ENCODE measurements at places on chromosomes 1 and 21.

- no peak for DNase-seq
Measured at GRCh38 chr1:194570476-194570875, 1384.1 kb upstream of the B3GALT2 start.

- no peak for DNase-seq
Measured at GRCh38 chr1:177585302-177586220, 384.3 kb downstream of the SEC16B start.

DNA sequence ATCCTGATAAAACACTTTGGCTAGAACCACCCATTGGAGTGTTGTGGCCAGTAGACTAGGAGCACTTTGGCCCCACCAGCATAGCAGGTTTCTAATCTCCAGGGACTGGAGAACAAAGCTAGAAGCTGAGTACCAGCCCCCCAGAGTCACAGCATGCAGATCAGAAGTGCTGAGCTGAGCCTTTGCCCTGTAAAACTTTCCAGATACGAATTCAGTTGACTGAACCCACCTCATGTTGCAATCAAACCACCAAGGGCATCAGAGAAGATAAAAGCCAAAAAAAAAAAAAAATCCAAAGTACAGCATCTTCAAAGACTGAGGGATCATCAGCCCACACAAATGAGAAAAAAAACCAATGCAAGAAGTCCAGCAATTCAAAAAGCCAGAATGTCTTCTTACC lies 8.7 kb upstream of the CD53 start:
- no peak for DNase-seq

DNA sequence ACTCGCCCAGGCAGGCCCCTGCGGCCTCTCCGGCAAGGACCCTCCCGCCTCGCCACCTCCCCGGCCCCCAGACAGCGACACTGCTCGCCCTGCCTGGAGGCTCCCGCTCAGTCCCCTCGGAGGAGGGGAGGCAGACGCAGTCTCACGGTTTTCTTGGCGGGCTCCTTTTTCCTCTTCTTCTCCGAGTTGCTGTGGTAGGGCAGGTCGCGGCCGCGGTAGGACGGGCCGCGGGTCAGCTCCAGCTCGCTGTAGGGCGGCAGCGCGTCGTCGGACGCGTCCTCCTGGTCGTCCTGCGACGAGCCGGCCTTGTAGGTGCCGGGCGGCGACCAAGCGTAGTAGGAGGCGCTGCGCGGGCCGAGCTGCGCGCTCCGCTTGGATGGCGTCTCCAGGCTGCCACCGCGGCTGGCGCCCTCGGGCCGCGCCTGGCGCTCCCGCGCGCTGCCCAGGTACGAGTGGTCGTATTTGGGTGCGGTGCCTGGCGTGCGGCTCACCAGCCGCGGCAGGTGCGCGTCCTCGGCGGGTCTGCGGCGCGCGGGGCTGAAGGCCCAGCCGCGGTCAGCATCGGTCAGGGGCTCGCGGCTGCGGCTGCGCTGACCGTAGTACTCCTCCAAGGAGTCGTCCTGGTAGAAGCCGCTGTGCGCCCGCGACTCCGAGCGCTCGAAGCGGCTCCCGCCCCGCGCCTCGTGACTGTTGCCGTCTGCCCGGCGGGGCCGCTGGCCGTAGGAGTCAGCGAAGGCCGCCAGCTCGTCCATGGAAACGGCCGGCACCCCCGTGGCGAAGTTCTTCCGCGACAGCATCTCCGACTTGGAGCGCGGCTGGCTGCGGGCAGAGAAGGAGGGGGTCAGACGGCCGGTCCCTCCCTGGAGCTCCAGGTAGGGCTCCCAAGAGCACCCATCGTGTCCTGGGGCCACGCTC lies 44.8 kb upstream of the TADA1 start:
- no peak for DNase-seq

GRCh38 chr1:29197590-29197924 lies 15.9 kb upstream of the SRSF4 start:
- DNase-seq = no peak

DNA sequence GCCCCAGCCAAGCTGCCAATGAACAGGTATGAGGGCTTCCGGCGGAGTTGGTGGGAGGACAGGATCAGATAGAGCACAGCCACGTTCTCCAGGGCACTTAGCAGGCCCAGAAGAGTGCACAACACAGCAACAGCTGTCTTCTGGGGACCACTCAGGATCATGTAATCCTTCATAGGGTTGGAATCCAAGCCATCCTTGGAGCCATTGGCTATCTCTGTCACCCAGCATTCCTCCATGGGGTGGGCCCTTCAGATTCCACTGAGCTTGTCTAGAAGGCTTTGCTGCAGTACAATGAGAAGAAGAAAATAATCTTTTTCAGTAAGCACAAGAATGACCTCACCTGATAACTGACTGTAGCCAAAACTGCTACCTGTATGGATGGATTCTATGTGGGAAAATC lies 7.3 kb upstream of the FUCA1 start:
- no peak for DNase-seq

DNA sequence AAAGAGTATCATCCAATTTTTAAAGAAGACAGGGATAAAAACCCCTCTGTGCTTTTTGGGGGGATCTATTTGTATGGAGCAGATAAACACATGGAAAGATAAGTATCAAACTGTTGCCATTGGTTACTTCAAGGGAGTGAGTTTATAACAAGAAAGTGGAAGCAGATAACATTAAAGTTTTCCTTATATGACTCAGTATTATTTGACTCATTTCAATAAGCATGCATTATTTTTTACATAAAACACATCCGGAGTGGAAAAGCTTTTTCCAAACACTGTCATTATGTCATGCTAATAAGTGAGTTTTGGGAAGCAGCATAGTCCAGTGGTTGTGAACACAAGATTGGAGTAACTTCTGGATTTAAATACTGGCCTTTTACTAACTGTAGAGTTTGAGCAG lies 452.2 kb downstream of the LTN1 start:
- no peak for DNase-seq

DNA sequence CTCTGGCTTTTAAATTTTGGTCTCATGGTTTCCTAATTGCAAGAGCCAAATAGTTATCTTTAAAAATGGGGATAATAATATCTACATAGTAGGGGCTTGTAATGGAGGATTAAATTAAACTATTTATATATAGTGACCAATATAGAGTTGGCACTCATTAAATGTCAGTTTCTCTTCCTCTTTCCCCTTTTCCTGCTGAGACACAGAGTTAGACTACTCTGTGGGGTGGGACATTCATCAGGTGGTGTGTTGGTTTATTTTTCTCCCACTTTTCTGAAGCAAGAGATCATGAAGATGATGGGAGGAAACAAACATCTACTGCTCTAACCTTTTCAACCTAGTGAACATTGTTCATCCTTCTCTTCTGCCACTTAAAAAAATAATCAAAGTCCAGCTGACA lies 17.3 kb upstream of the RAP1A start:
- no peak for DNase-seq

DNA sequence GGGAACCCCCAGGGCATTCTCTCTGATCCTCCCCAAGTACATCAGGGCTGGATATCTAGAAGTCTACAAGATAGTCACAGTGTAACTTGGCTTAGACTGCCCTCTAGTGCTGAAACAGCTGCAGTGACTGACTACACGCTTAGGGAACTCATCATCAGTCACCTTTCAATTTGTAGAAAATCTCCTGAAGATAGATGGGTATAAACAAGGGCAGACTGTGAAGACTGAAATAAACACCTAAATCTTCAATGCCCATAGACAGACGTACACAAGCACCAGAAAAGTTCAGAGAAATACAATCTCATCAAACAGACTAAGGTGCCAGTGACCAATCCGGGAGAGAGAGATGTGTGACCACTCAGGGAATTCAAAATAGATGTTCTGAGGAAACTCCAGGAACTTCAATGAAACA lies 46.6 kb downstream of the PACC1 start:
- DNase-seq = no peak

DNA sequence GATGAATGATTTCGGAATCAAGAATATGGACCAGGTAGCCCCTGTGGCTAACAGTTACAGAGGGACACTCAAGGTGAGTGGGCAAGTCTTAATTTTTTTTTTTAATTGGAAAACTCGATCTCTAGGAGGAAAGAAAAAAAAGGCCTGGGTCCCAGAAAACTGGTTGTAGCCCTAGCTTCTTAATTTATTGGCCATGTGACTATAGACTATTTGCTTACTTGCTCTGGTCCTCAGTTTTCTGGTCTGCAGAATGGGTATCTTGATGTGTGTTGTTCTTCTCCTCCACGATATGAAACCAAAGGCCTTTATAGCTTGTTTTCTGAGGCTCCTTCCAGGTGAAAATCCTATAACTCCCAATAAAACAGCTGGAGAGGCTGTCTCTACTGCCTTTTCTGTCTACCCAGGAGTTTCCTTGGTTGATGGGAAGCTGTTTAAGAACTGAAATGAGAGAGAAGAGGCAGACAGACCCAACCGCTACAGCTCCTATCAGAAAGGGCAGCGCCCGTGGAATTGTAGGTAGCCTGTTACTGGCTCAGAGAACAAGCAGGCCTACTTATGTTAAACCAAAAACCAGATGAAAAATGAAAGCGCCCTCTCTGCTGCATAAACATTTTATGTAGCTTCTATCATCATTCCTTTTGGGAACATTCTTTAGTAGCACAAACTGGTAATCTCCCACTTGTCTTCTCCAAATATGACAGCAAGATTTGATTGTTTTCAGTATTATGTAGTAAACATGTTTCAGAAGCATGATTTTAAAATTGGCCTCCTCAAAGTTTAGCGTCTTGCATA lies 4.5 kb downstream of the ETS2 start:
- no peak for DNase-seq

DNA sequence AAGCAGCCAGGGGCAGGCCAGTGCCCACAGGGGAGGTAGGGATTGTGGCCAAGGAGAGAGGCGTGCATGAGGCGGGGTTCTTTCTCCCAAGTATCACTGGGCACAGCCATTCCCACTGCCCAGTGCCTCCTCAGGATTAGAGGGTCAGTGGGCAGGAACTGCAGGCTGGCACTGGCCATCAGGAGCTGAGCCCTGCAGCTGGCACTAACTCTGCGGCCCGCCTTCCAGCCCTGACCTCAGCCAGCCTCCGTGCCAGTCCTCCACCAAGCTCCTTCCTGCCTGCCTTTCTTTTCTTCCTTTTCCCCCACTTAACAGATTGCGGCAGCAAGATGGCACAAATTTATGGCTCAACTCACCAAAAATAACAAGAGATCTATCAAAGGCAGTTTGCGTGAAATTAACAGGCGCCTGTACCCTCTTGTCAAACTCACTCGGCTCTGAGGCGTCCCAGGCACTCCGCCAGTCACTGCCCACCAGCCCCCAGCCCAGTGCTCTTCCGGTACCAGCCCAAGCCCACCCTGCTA lies 11.1 kb downstream of the ADGRB2 start:
- no peak for DNase-seq

DNA sequence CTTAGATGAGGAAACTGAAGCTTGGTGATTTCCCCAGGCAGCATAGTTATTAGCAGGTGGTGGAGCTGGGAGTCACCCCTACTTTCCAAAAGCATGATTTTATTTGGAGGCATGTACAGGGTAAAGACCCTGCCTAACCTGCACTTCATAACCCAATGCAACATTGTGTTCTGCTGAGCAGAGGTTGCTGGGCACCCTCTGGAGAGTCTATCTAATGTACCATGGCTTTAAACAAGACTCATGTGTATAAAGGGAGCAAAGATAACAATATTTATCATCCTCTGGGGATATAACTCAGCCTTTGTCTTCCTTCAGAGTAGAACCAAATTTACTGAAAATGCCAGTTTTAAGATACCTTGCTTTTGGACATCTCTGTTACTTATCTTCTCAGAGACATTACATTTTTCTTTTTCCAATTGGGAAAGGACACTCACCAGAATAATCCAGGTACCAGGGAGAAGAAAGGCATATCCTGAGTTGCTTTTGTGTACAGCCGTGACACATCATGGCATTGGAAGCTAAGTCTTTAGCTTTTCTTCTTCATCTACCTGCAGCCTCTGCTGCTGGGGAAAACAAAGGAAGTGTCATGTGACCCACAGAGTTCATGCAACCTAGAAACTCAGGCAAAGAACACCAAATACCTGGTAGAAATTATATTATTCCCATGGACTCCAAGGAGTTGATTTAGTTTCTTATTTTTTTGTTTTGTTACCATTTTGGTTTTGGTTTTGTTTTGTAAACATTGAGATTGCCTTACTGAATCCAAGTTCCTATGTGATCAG lies 39.6 kb downstream of the ELAVL4 start:
- no peak for DNase-seq

DNA sequence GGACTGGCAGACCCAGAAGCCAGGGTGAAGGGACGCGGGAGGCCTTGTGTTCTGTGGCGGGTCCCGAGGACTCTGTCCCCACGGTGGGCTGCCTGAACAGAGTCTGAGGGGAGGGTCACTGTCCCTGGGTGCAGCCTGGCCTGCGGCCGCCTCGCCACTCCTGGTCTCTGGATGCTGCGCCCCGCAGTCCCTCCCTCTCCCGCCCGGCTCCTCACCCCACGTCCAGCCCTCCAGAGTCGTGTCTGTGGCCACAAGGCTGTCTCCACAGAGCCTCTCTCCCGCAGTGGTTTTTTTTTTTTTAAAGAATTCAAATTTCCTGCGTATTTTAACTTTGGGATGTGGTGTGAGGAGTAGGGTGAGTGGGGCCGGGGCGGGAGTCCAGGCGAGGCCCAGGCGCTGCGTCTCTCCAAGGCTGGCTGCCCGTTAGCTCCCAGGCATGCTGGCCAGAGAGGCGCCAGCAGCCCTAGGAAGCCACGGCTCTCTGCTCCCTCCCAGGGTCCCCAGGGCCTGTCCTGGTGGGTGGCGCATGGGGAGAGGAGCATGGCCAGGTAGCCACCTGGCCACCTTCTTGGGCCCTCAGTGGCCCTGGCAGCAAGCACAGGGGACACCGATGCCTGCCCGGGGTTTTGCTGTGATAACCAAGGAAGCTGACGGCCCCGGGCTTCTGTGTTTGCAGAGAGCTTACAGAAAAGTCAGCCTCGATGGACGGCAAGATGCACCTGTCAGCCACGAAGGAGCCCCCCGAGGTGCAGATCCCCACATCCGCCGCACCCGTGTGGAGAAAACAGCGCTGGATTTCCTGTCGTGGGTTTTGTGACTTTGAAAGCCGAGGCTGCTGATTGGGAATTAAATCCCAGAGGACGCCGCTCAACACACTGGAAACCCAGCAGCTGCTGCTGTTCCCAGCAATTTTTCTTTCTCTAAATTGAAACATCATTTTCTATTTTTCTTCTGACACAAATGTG lies 72.8 kb downstream of the MORN1 start:
- no peak for DNase-seq

DNA sequence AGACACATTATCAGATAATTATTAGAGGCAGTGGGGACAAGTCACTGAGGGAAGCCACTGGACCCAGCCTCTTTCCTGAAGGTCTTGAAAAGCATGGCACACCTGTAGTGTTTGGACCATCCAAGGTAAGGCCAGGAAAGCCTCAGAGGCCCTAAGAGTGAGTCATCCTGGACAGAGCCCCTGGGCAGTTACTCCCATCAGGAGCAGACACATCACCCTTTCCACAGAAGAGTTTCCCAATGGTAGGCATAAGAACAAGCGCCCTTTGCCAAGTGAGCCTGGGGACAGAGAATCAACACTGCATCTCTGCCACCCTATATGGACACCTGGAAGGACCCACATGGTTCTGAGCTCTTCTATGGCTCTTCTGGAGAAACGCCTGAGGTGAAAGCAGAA lies 136.0 kb downstream of the PLXNA2 start:
- no peak for DNase-seq

Measured in GM04503 (cell line).